CD4-positive, alpha-beta T cell treated with Interleukin-4 for 4 hours (primary cell): ENCODE measurements at places on chromosomes 11 and 22.
A peak's percentile ranks its signal among the peaks of the same experiment; 100 is the strongest.

- no peak for DNase-seq
These were observed 81.1 kb downstream of the STIM1 start for GRCh38 chr11:3936517-3936916.

DNA sequence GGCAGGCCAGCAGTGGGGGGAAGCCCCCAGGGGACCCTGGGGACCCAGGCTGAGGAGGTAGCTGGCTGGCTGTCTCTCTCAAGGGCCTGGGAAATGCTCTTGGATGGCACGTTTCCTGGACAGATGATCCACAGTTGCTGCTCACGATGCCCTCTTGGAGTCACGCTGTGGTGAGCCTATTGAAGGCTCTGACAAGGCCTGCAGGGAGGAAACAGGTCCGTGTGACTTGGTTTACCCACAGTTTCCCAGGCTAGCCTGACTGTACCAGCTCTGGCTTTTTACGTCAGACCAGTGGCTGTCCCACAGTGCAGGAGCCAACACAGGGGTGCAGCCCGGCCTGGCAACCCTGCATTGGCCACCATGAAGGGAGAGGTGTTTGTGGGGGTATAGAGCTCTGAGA, 29.2 kb upstream of the PPARA start:
- no peak for DNase-seq

GRCh38 chr11:119742263-119742861, 13.4 kb upstream of the NECTIN1 start:
- DNase-seq = no peak

- DNase-seq = no peak
These were observed 45.6 kb upstream of the RRM1 start for GRCh38 chr11:4049006-4049405.

GRCh38 chr11:64152841-64153691, 12.8 kb downstream of the MACROD1 start:
- peak; percentile 43 for DNase-seq

DNA sequence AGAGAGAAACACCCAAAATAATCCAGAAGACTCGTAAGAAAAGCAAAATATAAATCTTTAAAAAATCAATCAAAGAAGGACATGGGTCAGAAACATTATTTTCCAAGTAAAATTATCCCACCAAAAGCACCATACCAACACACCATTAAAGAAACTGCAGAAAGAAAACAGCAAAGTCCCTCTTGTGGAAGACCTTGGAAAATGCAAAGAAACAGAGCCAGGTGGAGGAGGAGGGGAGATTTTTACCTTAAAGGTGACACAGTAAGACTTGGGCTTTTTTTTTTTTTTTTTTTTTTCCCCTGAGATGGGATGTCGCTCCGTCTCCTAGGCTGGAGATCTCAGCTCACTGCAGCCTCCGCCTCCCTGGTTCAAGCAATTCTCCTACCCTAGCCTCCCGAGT, 123.8 kb downstream of the LARGE1 start:
- DNase-seq = no peak

DNA sequence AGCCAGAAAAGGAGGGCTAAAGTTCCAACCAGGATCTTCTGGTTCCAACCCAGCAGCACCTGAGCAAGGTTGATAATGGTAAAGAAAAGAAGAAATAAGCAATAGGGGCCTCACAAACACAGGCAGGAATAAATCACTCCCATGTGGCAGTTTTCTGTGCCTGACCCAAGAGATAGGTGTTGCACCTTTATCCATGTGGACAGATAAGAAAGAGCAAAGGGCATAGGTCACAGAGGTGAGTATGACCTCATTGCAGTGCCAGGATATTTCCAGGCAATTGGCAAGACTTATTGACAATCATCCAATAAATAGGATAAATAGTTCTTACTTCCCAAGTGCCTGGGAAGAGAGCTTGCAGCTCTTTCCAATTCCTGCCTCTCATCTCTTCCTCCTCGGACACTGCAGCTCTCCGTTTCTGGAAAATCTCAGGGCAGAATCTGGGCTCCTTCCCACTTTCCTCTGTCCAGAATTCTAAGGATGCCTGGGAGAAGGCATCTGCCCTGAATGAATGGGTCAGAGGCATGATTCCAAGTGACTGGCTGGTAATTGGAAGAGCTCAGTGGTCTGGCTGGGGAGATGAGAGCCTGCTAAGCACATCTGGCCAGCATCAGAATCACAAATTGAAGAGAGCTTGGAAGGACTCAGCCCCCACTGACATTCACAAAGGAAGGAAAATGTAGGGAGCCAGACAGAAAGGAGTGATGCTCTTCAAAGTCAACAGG, 14.5 kb upstream of the LRRC55 start:
- no peak for DNase-seq

DNA sequence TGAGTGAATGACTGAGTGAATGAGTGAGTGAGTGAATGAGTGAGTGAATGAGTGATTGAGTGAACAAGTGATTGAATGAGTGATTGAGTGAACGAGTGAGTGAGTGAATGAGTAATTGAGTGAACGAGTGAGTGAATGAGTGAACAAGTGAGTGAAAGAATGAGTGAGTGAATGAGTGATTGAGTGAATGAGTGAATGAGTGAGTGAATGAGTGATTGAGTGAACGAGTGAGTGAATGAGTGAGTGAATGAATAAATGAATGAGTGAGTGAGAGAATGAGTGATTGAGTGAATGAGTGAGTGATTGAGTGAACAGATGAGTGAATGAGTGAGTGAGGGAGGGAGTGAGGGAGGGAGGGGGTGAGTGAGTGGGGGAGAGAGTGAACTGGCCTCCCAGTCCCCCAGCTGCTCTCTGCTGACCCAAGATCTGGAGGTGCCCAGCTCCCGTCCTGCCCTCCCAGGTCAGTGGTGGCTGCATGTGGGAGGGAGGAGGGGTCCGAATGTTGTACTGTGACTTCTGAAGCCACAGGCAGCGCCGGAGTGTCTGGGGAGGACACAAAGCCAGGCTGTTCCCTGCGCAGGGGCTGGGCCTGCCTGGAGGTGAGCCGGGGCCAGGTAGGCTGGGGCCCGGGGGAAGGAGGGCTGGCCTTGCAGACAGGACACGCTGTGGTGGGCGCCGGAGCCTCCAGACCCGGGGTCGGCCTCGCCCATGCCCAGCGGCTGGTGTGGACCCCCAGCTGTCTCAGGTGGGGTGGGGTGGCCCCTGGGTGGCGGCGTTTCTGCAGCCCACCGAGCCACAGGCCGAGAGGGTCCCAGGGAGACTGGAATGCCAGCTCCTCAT, 17.8 kb upstream of the PIM3 start:
- DNase-seq = no peak

DNA sequence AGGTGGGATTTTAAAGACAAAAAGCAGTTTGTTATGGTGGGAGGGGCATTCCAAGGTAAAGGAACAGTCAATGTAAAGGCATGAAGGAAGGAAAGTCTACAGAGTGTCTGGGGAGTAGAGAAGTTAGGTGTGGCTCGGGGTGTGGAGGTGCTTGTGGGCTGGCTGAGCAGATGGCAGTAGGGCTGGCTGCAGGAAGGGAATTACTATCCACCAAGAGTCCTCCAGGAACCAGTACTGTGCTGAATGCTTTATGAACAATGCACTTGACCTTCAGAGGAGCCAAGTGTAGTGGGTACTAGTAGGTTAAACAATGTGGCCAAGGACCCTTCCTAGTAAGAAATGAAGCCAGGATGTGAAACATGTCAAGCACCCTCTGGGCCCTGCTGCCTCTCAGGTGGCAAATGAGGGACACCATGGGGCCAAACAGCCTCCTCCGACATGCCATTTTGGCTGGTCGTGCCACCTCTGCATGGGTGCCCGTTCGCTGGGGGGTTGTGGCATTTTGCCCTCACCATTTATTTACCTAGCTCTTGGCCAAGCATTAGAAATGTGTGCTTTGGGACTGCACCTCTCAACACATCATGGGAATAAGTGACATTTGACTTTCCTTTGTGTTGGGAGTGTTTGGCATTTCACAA, 123.6 kb upstream of the TENM4 start:
- DNase-seq = no peak

- DNase-seq = no peak
These were observed 47.3 kb downstream of the ARL14EP start for GRCh38 chr11:30370164-30370563.

GRCh38 chr11:14668731-14669301, 25.2 kb downstream of the PDE3B start:
- DNase-seq = no peak

- no peak for DNase-seq
These were observed 33.3 kb downstream of the APOL6 start for GRCh38 chr22:35681454-35682052.

GRCh38 chr11:66316849-66317251, at the start of gene CD248:
TSS of gene CD248 (minus strand) at chr11:66317044. CDS start at chr11:66317027, 17 bp downstream.
- no peak for DNase-seq
